ENCODE measurements at places on chromosomes 11 and 22.

- DNase-seq: peak; percentile 15
Measured at GRCh38 chr11:75474878-75475766, 42.1 kb upstream of the KLHL35 start.

DNA sequence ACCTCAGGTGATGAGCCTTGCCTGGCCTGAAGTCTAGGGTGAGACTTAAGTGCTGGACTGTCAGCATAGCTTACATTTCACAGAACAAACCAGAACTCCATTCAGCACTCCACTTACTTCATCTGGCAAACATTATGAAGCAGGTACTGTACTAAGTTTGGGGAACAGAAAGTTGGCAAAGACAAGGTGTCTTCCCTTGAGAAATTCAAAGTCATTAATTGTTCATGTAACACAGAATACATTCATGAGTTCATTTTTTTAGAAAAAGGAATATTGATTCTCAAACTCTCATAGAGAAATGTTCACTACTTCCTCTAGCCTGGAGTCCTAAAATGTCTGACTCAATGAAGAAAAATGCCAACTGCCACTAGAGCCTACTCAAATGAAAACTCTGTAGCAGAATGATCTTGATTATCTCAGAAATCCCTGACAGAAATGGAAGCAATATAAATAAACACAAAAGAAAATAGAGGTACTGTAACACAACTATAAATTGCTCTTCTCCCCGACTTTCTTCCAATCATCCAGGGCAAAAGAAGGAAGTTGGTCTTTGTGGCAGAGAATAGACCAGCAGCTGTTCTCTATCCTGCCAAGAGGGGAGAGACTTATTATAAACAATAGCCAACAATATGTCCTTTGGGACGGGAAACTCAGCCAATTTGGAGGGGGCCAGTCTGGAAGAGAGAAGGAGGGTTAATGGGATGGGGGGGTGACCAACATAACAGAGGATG is 129.2 kb upstream of the MTMR2 start:
- no peak for DNase-seq

- no peak for DNase-seq
Measured at GRCh38 chr11:121300313-121300971, 7.9 kb downstream of the SC5D start.

DNA sequence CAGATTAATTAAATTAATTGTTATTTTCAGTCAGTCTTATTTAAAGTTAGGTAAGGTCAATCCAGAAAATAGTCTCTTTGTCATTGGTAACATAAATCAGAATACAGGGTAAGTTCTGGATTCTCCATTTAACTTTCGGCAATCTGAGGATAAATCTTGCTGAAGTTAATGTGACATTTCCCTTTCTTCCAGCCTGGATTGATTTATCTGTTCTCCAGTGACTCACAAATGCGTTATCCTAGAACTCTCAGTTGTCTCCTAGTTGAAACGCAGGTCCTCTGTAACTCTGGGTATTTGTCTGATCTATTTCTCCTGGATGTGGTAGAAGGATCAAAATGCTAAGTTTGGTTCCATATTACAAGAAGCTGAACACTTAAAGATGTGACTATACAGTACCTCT is 21.0 kb downstream of the OR51E1 start:
- DNase-seq: no peak

GRCh38 chr11:86396396-86396795 is 21.7 kb downstream of the CCDC81 start:
- no peak for DNase-seq

DNA sequence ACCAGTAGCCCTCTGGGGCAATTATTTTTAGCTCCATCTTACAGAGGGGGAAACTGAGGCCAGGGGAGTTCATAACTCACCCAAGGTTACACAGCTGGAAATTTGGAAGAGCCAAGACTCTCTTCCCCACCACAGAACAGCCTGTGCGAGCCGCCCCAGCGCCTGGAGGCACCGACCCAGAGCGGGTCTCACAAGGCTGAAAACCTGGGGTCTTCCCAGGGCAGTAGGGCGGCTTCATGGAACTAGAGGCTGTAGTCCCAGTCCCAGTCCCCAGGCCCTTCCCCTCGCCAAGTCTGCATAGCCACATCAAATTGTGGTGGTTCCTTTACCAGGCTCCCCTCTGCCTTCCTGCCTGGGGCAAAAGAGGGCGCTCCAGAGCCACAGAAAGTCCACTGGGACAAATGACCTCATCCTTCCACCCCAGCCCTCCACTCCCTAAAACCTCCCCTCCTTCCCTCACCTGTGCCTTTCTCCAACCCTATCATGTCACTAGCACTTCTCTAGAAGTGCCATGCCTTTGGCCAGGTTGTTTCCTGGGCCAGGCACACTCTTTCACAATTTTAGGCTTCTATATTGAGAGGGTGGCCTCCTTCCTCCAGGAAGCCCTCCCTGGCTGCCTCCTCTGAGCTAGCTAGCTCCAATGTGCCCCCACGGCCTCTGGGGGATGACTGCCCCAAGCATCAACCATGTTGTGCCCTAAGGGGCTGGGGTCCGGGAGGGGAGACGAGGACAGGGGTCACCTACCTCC is 15.2 kb upstream of the CDC42EP1 start:
- DNase-seq: no peak

DNA sequence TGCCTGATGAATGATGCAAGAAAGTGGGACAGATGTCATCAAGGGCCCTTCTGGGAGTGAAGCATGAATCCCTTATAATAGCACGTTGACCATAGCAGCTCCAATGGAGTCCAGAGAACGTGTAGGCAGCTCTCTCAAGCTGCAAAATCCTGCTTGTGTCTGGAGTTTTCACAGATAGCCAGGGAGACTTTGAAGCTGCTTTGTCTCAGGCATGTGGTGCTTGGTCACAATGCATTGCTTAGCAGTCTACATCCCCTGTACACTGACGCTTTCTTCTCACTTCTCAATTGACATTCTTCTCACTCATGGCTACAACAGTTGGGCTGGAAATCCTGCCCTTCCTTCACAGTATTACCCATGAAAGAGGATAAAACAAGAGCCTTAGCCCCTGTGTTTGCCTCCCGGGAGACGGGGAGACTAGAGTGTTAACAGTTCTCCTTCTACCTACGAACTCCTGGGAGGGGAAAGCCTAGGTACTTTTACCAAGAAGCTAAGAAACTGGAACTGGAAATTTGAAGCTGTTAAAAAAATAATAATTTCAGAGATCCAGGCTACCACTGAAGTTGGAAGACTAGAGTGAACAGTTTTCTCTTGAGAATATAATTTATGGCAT is 20.7 kb upstream of the MMP7 start:
- DNase-seq: no peak

DNA sequence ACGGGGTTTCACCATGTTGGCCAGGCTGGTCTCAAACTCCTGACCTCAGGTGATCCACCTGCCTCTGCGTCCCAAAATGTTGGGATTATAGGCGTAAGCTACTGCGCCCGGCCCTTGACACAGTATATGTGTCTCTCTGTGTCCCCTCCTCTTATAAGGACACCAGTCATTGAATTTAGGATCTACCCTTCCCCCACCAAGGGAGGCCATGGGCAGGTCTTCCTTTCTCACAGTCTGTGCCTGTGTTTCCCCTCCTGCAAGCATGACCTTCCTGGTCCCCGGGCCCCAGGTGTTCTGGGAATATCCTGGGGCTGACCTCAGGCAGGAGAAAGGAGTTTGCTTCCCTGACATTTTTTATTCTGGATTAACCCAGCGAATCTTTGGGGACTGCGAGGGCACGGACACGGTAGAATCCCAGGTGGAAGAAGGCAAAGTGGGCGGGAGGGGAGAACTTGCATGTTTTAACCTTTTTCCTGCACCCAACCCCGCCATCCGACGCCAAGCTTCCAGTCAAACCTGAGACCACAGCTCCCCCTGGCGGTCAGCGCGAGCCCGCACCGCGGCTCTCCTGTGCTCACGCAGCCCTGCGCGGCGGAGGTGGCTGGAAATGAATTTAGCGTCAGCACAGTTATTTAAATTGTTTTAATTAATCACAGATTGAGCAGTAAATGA is 42.1 kb upstream of the ISX start:
- DNase-seq: no peak

GRCh38 chr11:75245356-75246005 is 4.9 kb downstream of the TPBGL start:
- no peak for DNase-seq

DNA sequence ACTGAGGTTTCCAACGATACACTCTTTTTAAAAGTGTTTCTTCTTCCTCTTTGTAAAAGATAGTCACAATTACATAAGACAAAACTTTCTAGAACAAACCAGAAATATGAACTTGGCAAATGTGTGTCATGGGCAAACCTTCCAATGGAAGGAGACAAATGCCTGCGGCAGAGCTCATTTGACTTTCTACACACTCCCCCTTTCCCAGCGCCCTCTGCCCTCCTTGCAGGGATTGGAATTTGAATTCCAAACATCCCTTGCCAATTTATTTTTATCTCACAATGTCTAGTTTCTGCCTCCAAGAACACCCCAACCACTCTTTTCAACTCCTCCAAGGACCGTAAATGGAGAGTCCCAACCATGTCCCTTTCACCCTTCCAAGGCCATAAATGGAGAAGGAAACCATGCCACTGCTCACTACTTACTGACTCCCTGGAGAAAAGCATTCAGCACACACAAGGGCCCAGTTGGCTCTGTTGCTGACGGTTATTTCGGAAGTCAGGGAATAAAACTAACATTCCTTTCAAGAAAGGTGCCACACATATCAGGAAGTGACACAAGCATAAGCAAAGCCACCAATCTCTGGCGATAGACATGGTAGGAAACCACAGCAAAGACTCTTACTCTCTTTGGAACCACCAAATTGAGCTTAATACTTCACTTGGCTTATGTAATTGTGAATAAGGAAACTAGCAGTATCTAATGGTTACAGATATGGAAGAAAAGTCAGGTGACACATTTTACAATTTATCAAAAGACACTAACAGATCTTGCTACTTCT is 15.0 kb upstream of the ESAM start:
- DNase-seq: no peak

- no peak for DNase-seq
Measured at GRCh38 chr11:133951327-133952198, 5.2 kb downstream of the IGSF9B start.

DNA sequence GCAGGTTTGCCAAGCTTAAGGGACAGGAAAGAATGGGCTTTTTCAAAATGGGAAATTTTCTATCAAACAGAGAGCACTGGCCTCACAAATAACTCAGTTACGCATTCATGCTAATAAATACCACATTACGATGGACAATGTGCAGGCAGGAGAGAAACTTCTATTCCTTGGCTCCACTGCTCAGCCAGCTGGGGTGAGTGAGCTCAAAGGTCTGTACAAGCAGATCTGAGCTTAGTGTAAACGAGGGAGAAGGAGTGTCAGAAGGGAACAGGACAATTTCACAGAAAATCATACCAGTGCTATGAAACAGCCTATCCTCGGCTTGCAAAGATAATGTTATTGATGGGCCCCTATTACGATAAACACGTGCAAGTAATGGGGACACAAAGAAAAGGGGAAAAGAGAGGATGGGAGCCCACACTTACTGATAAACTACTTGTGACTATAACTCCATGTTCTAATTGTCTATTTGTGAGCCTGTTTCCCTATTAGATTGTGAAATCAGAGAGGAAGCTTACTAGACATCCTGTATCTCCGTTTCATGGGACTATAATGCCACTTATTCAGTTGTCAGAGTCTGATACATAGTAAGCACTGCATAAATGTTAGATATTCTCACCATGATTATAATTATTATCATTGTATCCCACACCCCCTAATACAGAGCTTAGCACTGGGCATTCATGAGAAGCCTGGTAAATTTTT is 46.3 kb downstream of the AMOTL1 start:
- no peak for DNase-seq

DNA sequence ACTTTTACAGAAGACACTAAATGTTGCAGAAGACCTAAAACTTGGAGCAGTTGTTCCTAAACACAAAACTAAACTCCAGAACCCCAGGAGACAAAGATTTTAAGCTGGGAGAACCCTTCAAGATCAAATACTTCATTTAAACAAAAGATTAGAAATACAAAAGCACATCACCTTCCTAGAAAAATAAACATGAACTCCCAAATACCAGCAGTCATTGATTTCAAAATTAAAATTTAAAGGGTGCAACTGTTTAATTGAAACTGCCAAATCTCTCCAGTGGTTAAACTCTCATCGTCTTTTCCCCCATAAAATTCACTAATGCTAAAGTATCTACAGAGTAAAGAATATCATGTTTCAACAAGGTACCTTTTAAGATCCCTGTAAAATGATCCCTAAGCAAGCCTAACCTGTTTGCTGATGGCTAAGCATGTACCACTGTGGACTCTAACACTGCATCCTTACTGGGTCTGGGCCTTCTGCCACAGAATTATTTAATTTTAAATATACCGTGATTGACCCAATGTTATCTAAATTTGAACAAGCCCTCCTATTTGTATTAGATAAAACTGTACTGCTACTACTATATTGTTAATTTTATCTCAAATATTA is 53.7 kb upstream of the CCDC34 start:
- no peak for DNase-seq

- DNase-seq: no peak
Measured at GRCh38 chr11:18452927-18453326, 2.7 kb upstream of the LDHAL6A start.

- DNase-seq: no peak
Measured at GRCh38 chr11:116932181-116932580, 94.8 kb upstream of the APOA1 start.

- no peak for DNase-seq
Measured at GRCh38 chr11:86458294-86459001, 83.8 kb downstream of the CCDC81 start.

GRCh38 chr11:127223026-127223425 is 222.5 kb upstream of the KIRREL3 start:
- no peak for DNase-seq

DNA sequence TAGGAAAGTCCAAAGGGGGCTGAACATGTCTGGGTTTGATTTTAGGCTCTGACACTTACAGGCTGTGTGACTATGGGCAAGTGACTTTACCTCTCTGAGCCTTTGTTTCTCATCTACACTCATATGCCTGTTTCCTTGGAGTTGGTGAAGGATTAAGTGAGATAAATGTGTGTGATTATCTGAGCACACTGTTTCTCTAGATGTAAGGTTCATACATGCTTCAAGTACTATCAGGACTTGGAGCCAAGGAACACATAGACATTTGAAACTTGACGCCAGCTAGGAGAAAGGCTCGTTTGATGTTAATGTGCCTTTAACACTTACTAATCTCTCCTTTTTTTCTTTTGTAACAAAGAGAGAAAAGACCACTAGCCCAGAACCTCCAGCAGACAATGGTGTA is 9.7 kb downstream of the CRYBB1 start:
- DNase-seq: no peak

GRCh38 chr11:94504689-94505293 is 7.5 kb upstream of the C11orf97 start:
- DNase-seq: no peak

GRCh38 chr11:61049063-61049377 is 53.3 kb upstream of the CD5 start:
- no peak for DNase-seq

DNA sequence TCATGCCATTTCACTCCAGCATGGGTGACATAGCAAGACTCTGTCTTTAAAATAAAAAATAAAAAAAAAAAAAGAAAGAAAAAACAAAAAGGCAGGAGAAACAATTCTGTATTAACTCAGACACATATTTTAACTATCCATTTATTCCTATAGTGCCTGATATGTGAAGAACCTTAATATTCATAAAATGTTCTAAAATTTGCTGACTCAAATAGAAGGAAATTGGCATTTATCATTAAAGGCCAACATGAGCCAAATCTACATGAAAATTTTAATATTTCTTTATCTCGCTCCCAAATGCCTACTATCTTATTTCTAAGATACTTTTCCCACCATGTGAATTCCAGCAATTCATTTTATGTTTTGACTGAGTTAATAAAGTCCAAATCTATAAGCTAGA is 18.9 kb downstream of the PITPNB start:
- DNase-seq: no peak

- DNase-seq: no peak
Measured at GRCh38 chr11:36775130-36775529, 177.1 kb upstream of the RAG2 start.

Data from stimulated activated CD8-positive, alpha-beta memory T cell treated with anti-CD3 and anti-CD28 coated beads, Interleukin-7, amount 100 ng/mL, for 1 hour (primary cell).